ENCODE measurements at places on chromosomes 2 and 18.

GRCh38 chr2:1538663-1539062 lies 125.4 kb downstream of the TPO start:
- no peak for DNase-seq

DNA sequence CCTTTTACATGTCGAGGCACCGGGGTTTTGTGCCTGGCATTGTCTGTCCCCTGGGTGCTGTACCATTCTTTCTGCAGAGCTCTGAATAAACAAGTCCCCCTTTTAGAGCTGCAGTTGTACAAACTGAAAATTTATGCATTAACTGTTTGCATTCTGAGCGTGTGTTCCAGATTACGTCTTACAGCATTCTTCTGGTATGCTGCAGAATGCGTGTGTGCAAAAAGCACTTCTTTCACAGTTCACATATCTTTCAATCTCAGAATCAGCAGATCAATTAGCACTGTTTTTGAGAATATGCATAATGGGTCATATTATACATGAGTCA lies 27.5 kb downstream of the MEIS1 start:
- DNase-seq = no peak

- DNase-seq = no peak
These were observed 19.2 kb upstream of the ADAM23 start for GRCh38 chr2:206424134-206424533.

DNA sequence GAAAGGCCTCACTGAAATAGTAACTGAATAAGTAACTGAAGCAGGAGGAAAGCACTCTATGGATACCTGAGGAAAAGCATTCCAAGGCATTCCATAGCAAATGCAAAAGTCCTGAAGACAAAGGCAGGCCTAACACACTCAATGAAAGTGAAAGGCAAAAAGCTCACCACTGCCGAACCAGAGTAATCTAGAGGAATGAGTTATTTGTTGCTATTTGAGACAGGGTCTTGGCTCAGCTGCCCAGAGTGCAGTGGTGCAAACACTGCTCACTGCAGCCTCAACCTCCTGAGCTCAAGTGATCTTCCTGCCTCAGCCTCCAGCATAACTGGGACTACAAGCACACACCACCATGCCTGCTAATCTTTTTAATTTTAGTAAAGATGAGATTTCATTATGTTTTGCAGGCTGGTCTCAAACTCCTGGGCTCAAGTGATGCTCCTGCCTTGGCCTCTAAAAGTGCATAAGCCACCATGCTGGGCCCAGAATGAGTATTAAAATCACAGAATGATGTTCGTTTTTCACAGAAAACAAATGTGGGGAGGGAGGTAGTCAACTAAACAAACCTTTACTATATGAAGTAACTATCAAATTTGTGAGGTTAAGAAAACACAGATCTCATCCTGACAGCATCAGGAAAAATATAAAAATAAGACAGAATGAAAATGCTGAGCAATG lies 17.9 kb downstream of the PIAS2 start:
- DNase-seq = no peak

DNA sequence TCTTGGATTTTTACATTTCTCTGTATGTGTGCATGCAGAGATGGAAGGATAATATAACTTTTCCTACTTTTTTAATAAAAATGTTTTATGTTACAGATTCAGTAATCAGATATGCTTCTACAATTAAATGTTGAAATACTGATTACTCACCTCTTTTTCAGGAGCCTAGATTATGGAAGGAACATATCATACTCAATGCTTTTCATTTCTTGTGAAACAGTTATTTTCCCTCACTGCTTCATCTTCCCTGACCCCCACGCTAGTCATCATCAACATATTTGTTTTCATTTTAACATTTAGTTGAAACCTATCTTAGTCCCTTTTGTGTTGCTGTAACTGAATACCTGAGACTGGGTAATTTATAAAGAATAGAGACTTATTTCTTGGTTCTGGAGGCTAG lies 190.7 kb downstream of the WDR7 start:
- DNase-seq = no peak

DNA sequence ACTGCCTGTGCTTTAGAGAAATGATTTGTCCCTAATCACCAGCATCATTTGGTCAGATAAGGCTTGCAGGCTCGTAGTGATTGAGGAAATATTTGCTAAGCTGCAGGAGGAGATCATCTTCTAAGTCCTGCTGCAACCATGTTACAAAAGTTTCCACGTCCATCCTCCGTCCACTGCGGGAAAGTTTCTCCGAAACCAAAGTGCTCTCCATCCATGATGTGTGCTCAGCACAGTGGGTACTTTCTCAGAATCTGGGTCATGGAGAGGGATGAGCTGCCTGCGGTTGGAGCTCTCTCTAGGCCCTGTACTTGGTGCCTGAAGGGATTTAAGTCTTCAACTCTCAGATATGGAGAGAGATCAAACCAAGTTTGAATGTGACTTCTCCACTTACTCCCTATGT lies 39.3 kb downstream of the IL1RL2 start:
- no peak for DNase-seq

DNA sequence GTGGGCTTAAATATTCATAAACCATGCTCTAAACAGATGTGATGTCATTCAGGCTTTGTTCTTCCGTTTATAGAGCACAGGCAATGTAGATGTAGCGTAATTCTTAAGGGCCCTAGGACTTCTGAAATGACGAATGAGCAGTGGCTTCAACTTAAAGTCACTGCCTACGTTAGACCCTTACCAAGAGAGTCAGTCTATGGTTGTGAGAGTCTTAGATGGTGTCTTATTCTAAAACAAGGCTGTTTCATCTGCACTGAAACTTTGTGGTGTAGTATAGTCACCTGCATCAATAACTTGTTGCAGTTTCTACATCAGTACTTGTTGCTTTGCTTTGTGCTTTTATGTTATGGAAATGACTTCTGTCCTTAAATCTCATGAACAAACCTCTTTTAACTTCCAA lies 56.0 kb downstream of the PIK3C3 start:
- no peak for DNase-seq

- no peak for DNase-seq
These were observed 219.8 kb upstream of the SPHKAP start for GRCh38 chr2:228401065-228401912.

DNA sequence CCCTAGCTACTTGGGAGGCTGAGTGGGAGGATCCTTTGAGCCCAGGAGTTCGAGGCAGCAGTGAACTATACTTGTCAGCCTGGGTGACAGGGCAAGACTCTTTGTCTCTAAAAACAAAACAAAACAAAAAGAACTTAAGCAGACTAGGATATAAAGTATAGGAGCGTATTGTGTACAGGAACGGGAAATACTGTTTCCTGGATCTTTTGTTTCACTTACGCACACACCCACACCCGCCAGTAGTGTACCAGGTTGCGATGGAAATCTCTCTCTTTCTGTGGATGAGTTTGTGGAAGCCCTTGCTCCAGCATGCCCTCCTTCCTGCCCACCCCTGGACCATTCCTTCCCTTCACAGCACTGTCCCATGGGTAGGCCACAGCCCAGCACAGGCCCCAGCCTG lies 136.3 kb downstream of the RPIA start:
- no peak for DNase-seq
